Tibial nerve (tissue), 4 donors: ENCODE measurements at places on chromosomes 7 and 10. TPM values are rescaled to one million over a fixed set of nuclear protein-coding genes. Genes with fewer than 3 reads are reported as not detected.
A peak's percentile ranks its signal among the peaks of the same experiment; 100 is the strongest.

DNA sequence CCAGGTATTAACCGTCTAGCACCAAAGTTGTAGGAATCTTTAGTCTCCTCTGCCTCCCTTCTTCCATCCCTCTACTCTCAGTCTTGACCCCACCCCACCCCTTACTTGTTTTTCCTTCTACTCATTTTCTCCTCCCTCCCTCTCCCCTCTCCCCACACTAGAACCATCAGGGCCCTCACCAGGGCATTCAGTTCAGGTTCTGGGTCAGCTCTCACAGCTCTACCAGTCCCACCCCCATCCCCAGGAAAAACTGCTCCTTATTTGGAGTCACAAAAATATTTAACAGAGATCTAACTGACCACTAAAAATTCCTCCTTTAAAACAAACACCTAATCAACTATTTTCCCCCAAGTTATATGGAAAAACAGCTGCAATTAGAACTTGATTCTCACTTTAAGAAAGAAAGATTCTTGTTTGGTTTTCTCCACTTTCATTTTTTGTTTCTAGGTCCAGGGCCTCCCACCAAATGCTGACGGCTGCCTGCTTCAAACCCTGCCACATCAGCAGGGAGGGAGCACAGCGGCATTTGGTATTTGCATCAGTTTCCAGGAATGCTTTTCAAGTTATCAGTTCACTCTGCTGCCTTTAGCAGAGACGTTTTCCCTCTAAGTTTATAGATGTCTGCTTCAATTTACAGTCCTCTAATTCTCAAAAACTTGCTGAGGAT lies 2.8 kb upstream of the COL1A2 start:
- H3K27ac ChIP-seq, result peak overlapping the region; percentile 88
- no peaks in the 10 kb centered on the region for H3K36me3 ChIP-seq
- no peaks in the 10 kb centered on the region for H3K27me3 ChIP-seq
- no peak overlapping the region for H3K4me3 ChIP-seq
- no peak for DNase-seq

DNA sequence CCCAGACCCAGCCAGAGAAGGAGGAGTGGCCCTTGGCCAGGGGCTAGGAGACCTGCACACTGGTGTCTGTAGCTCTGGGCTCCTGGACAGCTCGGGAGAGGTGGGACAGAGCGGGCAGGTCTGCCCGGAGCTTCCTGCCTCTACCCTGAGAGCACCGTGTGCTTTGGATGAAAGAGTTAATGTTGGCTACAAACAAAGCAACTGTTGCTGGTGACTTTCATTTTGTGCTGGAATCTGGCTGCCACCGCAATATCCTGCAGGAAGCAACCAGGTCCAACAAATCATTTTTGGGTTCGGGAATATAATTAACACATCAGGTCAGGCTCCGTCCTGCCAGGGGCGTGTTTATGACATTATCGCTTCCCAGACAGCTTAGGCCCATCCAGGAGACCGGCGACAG lies 441.8 kb upstream of the MKI67 start:
- H3K27ac ChIP-seq, result no peak overlapping the region
- no peaks in the 10 kb centered on the region for H3K4me1 ChIP-seq
- no peaks in the 10 kb centered on the region for H3K27me3 ChIP-seq
- no peak for DNase-seq
- no peak overlapping the region for H3K4me3 ChIP-seq

GRCh38 chr10:71703577-71703976 lies 16.0 kb downstream of the C10orf105 start:
- no peak overlapping the region for H3K4me3 ChIP-seq
- H3K36me3 ChIP-seq, result no peaks in the 10 kb centered on the region
- peaks cover 15% of the 10 kb centered on the region for H3K4me1 ChIP-seq

- no peak overlapping the region for H3K4me3 ChIP-seq
- H3K36me3 ChIP-seq, result no peaks in the 10 kb centered on the region
- H3K27me3 ChIP-seq, result no peaks in the 10 kb centered on the region
These were observed 145.8 kb upstream of the UNC5B start for GRCh38 chr10:71066600-71066999.

The PPP1R3C gene
- 3.8 TPM for total RNA-seq

GRCh38 chr7:147809786-147810185 lies 780.8 kb upstream of the C7orf33 start:
- H3K4me3 ChIP-seq, result no peak overlapping the region
- H3K27ac ChIP-seq, result no peak overlapping the region
- H3K27me3 ChIP-seq, result no peaks in the 10 kb centered on the region

GRCh38 chr10:115903207-115903606 lies 369.8 kb downstream of the GFRA1 start:
- no peak overlapping the region for H3K4me3 ChIP-seq
- no peak for DNase-seq
- no peak overlapping the region for H3K27ac ChIP-seq
- no peaks in the 10 kb centered on the region for H3K27me3 ChIP-seq

- no peak for DNase-seq
- no peaks in the 10 kb centered on the region for H3K27me3 ChIP-seq
These were observed 507 bp downstream of the PDZD8 start for GRCh38 chr10:117374506-117375359.

DNA sequence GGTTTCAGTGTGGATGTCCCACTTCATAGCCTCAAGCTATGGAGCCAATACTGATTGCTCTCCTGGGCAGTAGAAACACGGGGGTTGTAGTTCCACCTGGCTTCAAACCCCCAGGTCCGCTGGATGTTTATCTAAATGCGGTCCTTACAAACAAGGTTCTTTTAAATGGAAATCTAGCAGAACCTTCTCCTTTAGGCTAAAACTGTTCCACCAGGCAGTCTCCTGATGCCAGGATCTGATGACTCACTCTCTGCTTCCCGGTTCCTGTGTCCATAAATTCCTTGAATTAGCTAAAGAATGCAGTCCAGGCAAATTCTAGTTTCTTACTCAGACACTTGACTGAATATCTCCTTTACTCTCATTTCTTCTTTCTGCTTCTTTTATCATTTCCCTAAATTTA lies 108.4 kb upstream of the FAM3C start:
- no peaks in the 10 kb centered on the region for H3K4me1 ChIP-seq
- H3K27ac ChIP-seq, result no peak overlapping the region
- no peak for DNase-seq
- H3K36me3 ChIP-seq, result no peaks in the 10 kb centered on the region
- no peak overlapping the region for H3K4me3 ChIP-seq

DNA sequence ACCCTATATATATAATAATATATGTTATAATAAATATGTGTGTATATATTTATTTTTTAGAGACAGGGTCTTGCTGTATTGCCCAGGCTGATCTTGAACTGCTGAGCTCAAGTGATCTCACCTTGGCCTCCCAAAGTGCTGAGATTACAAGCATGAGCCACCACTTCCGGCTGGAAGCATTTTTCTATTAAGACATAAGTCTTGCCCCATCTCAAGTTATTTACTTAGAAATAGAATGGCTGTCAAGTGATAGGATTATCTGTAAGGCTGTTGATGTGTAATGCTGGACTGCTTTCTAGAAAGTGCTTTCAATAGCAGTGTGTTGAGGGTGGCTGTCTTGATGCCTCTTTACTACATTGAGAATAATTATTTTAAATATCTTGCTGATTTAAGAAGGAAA lies 65.2 kb downstream of the ZMYND11 start:
- no peak overlapping the region for H3K27ac ChIP-seq
- no peak for DNase-seq

DNA sequence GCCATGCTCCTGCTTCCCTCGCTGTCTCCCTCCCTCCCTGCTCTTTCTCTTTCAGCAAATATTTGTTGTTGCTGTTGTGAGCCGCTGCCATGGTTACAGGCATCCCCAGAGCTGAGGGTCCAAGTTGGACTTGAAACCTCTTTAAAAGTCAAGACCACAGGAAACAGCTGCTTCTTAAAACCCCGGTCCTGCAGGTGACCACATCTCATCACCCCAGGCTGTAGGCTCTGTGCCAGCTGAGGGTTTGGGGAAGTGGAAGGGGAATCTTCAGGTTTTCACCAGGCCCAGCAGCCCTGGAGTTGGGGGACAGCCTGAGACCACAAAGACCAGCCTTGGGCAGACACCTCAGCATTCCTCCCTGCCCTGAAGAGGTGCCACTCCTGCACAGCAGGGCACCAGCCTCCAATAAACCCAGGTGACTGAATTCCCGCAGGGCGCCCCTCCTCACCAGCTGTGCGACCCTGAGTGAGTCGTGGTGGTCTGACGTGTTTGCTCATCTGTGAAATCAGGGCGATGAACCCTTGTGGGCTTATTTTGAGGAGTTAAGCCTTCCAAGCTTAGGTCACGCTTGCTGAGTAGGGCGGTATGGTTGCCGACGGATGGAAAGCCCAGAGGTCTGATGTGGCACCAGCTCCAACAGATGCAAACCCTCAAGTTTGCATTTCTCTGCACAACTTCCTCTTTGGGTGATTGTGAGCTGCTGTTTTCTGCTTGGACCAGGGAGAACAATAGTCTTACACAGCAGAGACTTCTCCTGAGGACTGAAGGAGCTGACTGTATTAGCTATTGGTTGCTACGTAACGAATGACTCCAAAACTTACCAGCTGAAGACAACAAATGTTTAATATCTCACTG lies 24.8 kb downstream of the NPTX2 start:
- no peaks in the 10 kb centered on the region for H3K36me3 ChIP-seq
- no peak for DNase-seq
- no peaks in the 10 kb centered on the region for H3K4me1 ChIP-seq
- no peaks in the 10 kb centered on the region for H3K27me3 ChIP-seq

The OPN4 gene
- total RNA-seq, result 0.59 TPM

DNA sequence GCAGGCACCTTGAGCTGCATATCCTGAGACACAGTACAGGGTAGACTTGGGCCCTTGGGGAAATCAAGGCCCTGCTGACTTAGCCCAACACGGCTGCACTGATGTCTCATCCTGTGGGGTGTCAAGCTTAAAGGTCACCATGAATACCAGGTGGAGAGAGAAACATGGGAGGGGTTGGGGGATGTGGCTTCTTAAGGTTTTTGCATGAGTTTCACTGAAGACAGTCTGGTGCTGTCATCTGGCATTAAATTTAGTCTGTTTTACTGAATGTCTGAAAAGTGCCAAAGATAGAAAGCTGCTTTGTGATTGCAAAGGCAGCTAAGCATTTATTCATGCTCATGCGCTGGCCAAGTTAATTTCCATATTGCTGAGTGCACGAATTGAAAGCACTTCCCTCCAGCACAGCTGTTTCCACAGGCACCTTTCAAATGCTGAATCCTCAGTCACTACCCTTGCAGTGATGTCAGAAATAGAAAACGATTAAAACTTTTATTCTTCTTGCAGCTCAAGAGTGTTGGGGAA lies 102.1 kb downstream of the OSBPL3 start:
- H3K27ac ChIP-seq, result no peak overlapping the region
- no peaks in the 10 kb centered on the region for H3K36me3 ChIP-seq
- H3K4me1 ChIP-seq, result peaks cover 5% of the 10 kb centered on the region
- no peak overlapping the region for H3K4me3 ChIP-seq
- no peaks in the 10 kb centered on the region for H3K27me3 ChIP-seq
- DNase-seq, result no peak

The PKD2L1 gene
- total RNA-seq, result not detected

- no peaks in the 10 kb centered on the region for H3K36me3 ChIP-seq
- no peak overlapping the region for H3K27ac ChIP-seq
- H3K4me3 ChIP-seq, result no peak overlapping the region
- no peaks in the 10 kb centered on the region for H3K4me1 ChIP-seq
- H3K27me3 ChIP-seq, result no peaks in the 10 kb centered on the region
- no peak for DNase-seq
These were observed 10.3 kb upstream of the H2AZ2 start for GRCh38 chr7:44858161-44858560.

The PRLHR gene
- total RNA-seq, result not detected

The CTAGE15 gene
- not detected for total RNA-seq

- no peaks in the 10 kb centered on the region for H3K36me3 ChIP-seq
- no peaks in the 10 kb centered on the region for H3K27me3 ChIP-seq
- no peak for DNase-seq
- H3K4me3 ChIP-seq, result no peak overlapping the region
These were observed 50.5 kb upstream of the STARD3NL start for GRCh38 chr7:38127216-38128207.

DNA sequence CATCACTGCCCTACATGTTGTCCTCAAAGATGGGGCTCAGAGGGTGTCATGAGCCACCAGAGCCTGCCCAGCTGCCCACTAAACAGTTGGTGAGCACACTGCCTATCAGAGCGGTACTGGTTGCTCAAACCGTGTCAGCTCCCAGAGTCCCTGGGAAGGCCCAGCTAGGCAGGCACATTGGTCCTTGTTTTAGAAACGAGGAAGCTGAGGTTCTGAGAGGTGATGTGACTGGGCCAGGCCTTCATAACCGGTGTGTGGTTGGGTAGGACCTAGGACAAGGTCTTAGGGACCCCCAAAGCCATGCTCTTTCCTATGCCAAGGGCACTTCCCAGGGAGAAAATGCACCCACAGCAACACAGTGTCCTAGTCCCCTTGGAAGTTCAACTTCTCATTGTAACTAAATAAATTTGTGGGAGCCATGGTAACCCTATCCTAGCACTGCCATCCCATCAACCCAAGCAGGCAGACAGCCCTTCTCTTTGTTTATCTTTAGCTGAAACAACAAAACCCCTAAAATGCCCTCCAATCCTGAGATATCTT lies 174.7 kb upstream of the PDE1C start:
- H3K36me3 ChIP-seq, result no peaks in the 10 kb centered on the region
- no peaks in the 10 kb centered on the region for H3K4me1 ChIP-seq
- H3K27ac ChIP-seq, result no peak overlapping the region
- H3K4me3 ChIP-seq, result no peak overlapping the region

GRCh38 chr10:33195608-33196376 lies 138.7 kb downstream of the NRP1 start:
- H3K4me3 ChIP-seq, result no peak overlapping the region
- peaks cover 2% of the 10 kb centered on the region for H3K36me3 ChIP-seq
- H3K27me3 ChIP-seq, result no peaks in the 10 kb centered on the region

DNA sequence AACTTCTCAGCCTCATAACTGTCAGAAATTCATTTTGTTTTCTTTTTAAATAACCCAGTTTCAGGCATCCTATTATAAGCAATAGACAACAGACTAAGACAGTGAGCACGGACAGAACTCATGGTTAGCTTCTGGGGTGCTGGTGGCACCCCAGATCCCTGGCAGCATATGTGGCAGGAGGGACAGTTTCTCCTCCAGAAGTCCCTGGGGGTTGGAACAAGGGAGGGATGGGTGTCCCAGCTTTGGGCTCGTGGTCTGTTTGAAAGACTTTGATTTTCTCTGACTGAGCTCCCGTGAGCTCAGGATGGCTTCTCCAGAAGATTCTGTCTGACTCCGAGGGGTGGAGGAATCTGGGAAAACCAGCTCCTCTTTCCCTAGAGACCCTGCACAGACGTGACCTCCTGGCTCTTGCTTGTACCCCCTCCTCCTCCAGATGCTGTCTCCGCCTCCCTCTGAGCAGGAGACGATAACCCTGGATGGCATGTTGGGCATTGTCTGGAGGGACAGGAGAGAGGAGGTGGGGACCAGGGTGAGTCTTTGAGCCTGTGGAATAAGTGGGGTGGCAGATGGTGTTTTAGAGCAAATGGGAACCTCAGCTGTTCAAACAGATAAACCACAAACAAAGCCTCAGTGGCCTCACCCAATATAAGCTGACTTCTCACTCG lies 421.1 kb downstream of the GLRX3 start:
- H3K27ac ChIP-seq, result no peak overlapping the region
- no peak for DNase-seq
- H3K36me3 ChIP-seq, result no peaks in the 10 kb centered on the region
- no peaks in the 10 kb centered on the region for H3K4me1 ChIP-seq
